Stimulated activated CD8-positive, alpha-beta memory T cell treated with anti-CD3 and anti-CD28 coated beads, Interleukin-4, amount 100 ng/mL, for 1 hour (primary cell): ENCODE measurements at places on chromosomes 11 and 22.

GRCh38 chr22:36577019-36577418, 48.1 kb upstream of the EIF3D start:
- DNase-seq, result no peak

GRCh38 chr11:76578654-76579055, 91.9 kb downstream of the LRRC32 start:
- no peak for DNase-seq

DNA sequence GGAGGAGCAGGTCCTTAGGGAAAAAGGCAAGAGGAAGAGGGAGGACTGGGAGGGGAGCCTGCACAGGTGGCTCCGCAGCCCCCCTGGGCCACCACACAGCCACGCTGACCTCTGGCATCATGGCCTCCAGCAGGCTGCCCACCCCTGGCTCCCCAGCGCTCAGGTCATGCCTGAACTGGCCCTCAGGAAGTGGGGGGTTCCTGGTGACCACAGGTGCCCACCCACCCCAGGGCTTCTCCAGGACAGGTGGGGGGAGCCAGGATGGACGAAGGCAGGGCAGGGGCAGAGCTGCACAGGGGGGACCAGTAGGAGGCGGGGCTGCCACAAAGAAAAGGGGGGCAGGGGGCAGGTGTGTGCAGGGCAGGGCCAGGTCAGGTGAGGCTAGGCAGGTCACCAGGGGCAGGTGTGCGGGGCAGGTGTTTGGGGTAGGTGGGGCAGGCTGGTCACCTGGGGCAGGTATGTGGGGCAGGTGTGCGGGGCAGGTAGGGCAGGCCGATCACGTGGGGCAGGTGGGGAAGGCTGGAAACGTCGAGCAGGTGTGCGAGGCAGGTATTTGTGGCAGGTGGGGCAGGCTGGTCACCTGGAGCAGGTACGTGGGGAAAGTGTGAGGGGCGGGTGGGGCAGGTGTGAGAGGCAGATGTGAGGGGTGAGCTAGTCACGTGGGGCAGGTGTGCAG, 997 bp downstream of the DEAF1 start:
- no peak for DNase-seq

- DNase-seq, result no peak
Measured at GRCh38 chr11:102936864-102937509, 18.5 kb downstream of the MMP13 start.

DNA sequence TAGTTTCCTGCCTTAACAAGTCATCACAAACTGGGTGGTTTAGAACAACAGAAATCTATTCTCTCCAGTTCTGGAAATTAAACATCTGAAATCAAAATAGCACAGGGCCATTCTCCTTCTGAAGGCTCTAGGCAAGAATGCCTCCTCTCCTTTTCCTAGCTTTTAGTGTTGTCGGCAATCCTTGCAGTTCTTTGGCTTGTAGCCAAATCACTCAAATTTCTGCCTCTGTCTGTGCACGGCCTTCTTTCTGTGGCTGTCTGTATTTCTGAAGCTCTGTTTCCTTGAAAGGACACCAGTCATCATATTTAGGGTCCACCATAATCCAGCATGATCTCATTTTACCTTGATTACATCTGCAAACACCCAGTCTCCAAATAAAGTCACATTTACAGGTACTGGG, 795.5 kb downstream of the METTL15 start:
- DNase-seq, result no peak

- no peak for DNase-seq
Measured at GRCh38 chr11:91859666-91860065, 365.0 kb upstream of the FAT3 start.

- no peak for DNase-seq
Measured at GRCh38 chr11:46564459-46564858, 29.4 kb downstream of the AMBRA1 start.

GRCh38 chr11:78830277-78830819, 255.7 kb upstream of the NARS2 start:
- DNase-seq, result no peak

DNA sequence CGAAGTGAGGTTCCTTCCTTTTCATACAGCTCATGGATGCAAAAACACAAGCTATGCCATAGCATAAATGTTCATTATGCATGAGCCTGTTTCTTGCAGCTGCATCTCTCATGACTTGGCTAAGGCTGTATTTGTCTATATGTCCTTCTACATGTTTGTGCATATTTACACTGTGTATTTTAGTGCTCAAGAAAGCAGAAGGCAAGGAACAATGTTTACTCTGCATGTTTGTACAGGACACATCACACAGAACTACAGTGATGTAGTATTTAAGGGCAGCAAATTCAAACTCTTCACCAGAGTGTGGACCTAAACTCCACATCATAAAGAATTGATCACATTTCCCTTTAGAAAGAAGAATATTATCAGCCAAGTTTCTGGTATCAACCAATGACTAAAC, 170.3 kb downstream of the CADM1 start:
- no peak for DNase-seq

DNA sequence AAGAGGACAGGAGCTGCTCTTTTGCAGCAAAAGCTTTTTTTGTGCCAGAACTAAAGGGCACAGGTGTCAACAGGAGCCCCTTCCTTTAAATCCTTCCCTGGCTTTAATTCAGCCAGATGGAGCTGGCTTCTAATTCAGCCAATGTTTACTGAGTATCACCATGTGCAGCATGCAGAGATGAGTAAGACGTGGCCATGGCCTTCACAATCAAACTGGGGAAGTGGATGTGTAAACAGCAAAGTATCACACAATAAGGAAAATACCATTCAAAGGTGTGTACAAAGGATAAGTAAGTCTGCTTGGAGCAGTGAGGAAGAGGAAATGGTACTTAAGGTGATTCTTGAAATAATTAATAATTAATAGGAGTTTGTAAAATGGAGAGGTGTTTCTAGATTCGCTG, 243.4 kb downstream of the NXPE2 start:
- no peak for DNase-seq

GRCh38 chr22:32672542-32672941, 129.0 kb upstream of the TIMP3 start:
- no peak for DNase-seq

DNA sequence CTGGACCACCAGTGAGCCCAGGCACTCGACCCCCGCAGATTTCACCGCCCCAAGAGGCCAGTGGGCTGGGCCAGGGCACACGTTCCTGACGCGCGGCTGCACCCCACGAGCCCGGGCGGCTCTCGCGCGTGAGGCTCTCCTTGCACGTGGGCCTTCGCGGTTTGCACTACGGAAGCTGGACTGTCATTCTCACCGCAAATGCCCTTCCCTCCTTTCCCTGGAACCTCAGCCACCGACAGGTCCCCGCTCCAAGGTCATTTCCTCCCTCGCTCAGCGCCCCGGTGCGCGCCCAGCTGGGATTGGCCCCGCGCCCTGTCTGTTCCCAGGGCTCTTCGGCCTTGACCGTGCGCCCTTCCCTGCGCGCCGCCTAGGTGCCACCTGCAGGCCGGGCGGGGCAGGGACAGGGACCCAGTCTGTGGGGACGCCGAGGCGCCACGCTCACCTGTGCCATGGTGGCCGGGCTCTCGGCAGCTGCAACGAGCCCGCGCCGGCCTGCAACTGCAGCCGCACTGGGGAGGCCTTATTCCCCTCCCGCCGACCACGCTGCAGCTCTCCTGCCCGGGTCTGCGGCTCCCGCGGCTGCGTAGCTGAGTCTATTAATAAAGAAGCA, 2.1 kb upstream of the CPT1A start:
- DNase-seq, result peak; percentile 24
